ENCODE measurements at places on chromosomes 5 and 9.

- DNase-seq, result no peak
Measured at GRCh38 chr5:2303431-2304100, 420.8 kb upstream of the IRX4 start.

DNA sequence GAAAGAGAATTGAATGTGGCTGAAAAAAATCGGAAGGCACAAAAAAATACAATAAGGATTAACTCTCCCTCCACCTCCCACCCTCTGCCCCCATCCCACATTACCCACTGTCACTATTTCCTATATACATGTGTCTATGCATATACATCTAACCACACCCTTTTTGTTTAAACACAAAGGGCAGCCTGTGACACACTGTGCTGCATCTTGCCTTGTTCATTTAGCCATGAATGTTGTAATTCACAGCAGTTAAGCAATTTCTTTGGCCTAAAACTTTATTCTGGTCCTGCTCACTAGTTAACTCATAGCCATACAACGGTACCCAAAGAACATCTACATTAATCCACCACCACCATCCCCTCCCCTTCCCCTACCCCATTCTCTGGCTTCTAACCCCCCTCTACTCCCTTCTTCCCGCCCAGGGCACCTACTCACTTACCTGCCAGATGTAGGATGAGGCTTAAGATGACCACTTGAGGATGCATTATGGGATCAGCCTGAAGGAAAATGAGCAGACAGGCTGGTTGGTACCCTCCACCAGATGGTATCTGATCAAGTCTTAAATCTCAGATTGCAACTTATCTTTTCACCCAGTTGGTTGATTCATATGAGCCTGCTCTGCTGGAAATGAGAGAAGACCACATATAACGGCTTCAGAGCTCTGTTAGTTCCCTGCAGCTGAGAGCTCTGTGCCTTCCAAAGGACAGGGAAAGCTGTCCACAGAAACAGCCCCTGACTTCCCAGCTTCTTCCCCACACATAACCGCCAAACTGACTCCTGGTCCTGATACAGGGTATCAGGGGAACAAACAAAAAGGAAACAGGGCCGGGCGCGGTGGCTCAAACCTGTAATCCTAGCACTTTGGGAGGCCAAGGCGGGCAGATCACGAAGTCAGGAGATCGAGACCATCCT is 1.2 kb downstream of the HAVCR1 start:
- no peak for DNase-seq

DNA sequence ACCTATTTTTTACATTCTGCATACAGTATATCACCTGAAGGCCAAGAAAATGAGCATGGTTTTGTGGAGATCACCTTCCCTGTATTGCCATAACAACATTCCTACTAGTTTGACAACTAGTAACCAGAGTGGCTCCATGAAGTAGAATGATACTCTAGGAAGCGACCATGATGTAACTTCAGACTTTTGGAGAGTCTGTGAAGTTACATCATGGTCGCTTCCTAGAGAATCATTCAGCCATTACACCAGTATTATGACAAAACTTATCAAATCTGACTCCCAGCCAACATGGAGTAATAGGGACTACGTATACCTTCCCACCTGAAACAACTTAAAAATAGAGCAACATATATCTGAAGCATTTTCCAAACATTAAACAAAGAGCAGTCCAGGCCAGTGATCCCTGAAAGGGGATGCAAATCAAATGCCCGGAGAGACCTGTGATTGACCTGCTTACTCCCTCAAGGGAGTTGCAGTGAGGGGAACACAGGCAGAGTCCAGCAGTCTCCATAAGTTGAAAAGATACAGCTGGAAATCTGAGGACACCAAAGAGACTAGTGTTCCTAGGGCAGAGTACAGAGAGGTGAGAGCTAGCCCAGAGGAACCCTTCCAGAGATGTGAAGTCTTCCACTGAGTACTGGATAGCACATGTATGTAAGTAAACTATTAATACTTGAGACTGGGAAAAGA is 7.8 kb downstream of the ECM2 start:
- DNase-seq, result no peak

DNA sequence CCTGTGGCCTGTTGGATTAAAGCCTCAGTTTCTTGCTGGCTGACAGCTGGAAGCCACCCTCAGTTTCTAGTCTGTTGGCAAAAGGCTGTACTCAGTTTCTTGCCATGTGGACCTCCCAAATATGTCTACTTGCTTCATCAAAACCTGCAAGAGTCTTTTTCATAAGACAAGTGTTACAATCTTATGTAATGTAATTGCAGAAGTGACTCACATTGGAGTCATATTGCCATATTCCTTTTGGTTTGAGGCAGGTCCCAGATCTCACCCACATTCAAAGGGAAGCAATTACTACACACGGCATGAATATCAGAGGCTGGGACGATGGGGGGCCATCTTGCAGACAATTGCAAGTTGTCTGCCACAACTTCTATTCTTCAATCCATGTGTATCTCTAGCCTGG is 286.7 kb upstream of the IL12B start:
- no peak for DNase-seq

DNA sequence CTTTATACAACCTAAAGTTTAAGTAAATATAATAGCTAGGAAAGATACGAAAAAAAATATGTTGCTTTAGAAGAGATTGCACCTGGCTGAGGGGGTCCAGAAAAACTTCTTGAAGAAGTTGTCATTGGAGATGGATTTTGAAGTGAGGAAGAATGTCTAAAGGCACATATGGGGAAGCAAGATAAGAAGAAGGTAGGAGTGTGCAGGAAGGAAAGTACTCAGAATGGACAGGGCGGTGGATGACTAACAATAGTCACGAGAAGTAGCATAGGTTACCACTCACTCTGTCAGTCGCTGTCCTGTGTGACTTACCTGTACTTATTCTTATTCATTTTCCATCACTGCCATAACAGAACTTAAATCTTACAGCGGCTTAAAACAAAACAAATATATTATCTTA is 251.6 kb downstream of the GRIA1 start:
- DNase-seq, result no peak

DNA sequence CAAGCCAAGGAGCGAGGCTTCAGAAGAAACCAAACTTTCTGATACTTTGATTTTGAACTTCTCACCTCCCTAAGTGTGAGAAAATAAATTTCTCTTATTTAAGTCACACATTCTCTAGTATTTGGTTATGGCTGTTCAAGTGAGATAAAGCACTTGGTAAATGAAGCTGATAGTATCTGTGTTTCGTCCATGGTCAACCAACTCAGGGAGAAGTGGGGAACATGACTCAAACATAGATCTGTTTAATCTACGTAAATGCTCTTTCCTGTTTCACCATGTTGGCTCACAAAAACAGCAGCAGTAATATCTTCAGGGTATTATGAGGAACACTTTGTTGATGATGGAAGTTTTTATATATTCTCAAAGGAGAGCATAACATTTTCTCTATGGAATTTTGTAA is 2167.2 kb upstream of the C9orf72 start:
- no peak for DNase-seq

DNA sequence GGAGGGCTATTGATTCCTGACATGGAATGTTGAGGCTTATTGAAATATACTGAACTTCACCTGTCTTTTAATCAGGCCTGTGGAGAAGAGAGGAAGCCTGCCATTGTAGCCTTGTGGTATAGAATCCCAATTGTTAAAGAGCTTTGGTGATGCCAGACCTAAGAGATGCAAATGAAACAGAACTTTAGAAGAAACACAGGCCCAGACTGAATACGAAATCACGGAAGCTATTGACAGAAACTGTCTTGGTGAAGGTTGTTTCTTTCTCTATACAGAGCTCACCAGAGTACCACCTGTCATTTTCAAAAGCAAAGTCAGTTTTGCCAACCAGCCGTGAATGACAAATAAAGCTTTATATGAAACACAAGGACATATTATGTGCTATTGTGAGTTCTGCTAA is 660.3 kb downstream of the ISL1 start:
- DNase-seq, result no peak

DNA sequence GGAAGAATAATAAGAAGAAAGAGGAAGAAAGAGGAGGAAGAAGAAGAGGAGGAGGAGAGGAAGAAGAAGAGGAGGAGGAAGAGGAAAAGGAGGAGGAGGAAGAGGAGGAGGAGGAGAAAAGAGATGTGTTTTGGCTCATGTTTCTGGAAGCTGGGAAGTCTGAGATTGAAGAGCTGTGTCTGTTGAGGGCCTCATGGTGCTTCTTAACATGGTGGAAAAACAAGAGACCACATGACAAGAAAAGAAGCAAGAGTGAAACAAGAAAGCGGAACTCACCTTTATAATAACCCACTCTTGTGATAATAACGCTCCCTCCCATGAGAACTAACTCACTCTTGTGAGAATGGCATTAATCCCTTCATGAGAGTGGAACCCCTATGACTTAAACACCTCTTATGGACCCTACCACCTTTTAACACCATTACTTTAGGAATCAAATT is 36.1 kb upstream of the RANBP6 start:
- DNase-seq, result peak; percentile 75

DNA sequence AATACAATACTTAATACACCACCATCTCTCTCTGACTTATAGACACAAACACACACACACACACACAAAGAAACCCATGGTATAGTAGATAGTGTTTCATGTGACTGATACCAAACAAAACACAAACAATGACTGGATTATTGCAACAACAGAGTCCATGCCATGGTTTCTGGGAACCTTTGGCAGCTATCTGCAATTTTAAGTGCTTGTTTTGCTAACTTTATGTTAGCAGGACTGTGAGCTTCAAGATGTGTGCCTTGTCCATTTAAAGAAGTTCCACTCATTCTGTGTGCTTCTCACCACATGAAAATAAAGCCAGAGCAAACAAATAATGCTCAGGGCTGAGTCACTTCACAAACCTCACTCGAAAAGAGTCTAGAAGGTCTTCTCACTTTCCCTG is 15.1 kb upstream of the LURAP1L start:
- no peak for DNase-seq

- DNase-seq, result no peak
Measured at GRCh38 chr5:1322955-1323802, 21.7 kb downstream of the CLPTM1L start.

- no peak for DNase-seq
Measured at GRCh38 chr5:115417076-115417475, 120.6 kb upstream of the CCDC112 start.

DNA sequence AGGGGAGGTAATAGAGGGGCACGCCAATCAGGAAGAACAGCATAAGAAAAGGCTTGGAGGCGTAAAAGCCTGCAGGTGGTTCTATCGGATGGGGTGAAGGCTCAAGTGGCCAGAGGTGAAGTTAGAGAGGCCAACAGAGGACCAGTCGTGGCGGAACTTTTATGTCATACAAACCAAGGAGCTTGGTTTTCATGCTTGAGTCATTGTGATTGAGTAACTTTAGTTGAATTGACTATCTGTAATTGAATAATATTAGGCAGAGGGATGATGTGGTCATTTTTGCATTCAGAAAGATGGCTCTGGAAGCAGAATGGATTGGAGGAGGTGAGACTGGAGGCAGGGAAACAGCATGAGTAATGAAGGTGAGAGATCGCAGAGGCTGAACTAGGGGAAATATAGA is 7.2 kb upstream of the SPINK4 start:
- no peak for DNase-seq

DNA sequence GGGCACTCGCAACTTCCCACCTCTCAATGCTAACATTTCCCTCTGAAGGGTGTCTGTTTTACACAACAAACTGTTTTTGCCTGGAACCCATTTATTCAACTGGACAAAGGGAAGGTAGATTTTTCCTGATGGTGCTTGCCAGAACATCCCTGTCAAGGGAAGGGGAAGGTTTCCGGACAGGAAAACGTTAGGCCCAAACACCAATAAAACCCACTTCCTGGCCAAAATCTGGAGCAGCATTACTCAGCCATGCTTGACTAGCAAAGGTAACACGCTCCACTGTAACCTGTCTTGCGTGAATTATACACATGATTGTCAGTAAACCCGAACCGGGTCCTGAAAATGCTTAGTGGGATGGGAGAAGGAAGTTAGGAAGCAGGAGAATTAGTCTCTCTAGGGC is 90.2 kb downstream of the SAXO1 start:
- no peak for DNase-seq

Measured in GM12878 (cell line).